MCF 10A (cell line): ENCODE measurements at places on chromosomes 7 and 10. TPM values are rescaled to one million over a fixed set of nuclear protein-coding genes. Genes with fewer than 3 reads are reported as not detected.
A peak's percentile ranks its signal among the peaks of the same experiment; 100 is the strongest.

HNRNPA2B1 gene
- total RNA-seq: 592 and 646 TPM in 2 replicates

- peak; percentile 93 for DNase-seq
Measured at GRCh38 chr10:14560274-14560673, 214.4 kb downstream of the FAM107B start.

DNA sequence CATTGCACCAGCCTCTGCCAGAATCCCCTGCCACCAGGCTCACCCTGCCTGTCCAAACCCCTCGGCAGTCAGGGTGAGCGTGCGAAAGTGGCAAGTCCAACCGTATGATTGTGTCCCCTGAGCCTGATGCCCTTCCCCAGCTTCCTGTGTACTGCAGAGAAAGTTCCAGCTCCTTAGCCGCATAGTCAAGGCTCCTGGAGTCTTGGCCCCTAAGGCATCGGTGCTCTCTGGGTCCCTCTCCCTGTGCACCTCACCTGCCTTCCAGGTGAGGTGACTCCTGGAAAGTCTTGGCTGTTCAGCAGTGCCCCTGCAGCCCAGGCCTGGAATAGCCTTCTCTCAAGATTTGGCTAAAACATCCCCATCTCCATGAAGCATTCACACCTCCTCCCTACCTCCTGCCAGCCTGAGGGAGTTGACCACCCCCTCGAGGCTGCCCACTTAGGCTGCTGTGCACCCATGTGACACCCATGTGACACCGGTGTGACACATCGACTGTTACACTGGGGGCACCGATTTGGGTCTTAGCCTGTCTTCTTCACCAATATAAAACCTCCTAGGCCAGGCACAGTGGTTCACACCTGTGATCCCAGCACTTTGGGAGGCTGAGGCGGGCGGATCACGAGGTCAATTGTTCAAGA, 56.1 kb upstream of the ELN start:
- DNase-seq: peak; percentile 36

DNA sequence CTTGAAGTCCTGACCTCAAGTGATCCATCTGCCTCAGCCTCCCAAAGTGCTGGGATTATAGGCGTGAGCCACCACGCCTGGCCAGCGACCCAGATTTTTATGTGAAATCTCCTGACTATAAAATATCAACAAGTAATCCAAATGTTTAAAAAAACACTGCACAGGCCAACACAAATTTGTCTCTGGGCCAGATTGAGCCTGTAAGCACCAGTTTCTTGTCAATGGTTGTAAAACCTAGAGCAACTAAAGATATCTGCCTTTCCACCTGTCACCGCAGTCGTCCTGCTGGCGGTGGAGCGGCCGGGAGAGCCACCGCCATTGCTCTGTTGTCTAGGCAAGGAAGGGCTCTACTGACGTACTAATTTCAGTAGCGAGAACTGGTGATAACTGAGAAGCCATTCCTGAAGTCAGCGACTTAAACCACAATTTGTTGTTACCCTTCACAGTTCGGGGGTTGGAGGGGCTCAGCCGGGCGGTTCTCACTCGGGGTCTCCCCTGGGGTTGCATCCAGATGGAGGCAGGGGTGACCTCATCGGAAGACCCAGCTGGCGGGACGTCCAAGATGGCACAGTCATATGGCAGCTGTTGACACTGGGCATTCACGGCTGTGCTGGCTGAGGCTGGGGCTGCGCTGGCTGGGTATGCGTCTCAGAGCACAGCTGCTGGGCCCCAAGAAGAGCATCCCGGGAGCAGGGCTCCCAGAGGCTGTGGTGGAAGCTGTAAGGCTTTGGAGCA, 55.2 kb upstream of the PDGFA start:
- DNase-seq: no peak

DNA sequence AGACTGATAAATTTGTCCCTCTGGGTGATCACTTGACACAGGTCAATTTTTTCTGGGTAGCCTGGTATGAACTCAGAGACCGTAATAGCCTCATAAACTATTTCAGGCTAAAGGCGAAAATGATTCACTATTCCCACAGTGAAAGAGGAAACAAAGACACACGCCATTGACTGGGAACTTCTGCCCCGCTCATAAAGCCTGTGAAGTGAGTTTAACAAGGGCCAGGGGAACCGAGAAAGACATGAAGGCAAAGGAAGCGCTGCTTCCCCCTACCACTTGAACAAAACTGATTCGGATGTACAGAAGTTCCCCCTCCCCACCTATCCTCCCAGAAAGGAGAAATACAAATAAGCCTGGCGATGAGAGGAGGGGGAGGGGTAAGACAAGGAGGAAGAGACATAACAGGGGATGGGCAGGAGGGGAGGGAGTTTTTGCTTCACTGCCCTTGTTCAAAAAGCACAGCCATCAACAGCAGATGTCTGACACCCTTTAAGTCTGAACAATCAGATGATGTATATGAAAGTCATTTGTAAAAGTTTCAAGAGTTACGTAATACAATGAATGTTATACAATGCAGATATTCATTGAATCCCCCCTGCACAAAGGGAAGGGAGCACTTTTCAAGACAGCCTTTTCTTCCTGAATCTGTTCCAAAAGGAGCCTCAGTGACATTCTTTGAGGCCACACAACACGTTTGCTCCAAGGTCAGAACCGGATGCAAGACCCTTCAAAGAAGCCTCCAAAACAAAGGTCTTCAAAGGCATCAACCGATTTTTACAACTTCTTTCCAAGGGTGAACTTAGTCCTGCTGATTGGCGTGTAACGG, 734 bp downstream of the ABCB4 start:
- DNase-seq: no peak

- no peak for DNase-seq
Measured at GRCh38 chr10:6987536-6987945, 407.5 kb upstream of the PRKCQ start.
